Hematopoietic multipotent progenitor cell (in vitro differentiated cells): ENCODE measurements at places on chromosomes 2 and 18. TPM values are rescaled to one million over a fixed set of nuclear protein-coding genes. Genes with fewer than 3 reads are reported as not detected.

- no peak for DNase-seq
These were observed 80.7 kb upstream of the STON1 start for GRCh38 chr2:48449073-48449840.

GRCh38 chr2:238774980-238775509 is 72.8 kb upstream of the TWIST2 start:
- no peak for DNase-seq

GRCh38 chr2:111950236-111950635 is 51.8 kb downstream of the MERTK start:
- DNase-seq: no peak

GRCh38 chr18:80238651-80239260 is 8.6 kb downstream of the PARD6G start:
- DNase-seq: no peak

DNA sequence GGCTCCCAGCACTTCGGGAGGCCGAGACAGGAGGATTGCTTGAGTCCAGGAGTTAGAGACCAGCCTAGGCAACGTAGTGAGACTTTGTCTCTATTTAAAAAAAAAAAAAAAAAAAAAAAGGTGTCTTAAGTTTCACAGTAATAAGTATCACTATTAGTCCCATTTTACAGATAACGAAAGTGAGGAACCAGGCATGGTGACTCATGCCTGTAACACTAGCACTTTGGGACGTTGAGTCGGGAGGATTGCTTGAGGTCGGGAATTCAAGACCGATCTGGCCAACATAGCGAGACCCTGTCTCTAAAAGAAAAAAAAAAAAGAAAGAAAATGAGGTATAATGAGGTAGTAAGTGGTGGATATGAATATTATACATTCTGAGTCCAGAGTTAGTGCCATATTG is 2.5 kb downstream of the KCNJ13 start:
- no peak for DNase-seq

HK2 gene
- 13.5 TPM for total RNA-seq

- no peak for DNase-seq
These were observed 248.5 kb downstream of the TPGS2 start for GRCh38 chr18:36580266-36580665.

- no peak for DNase-seq
These were observed 20.8 kb downstream of the CRIM1 start for GRCh38 chr2:36376319-36376765.

DNA sequence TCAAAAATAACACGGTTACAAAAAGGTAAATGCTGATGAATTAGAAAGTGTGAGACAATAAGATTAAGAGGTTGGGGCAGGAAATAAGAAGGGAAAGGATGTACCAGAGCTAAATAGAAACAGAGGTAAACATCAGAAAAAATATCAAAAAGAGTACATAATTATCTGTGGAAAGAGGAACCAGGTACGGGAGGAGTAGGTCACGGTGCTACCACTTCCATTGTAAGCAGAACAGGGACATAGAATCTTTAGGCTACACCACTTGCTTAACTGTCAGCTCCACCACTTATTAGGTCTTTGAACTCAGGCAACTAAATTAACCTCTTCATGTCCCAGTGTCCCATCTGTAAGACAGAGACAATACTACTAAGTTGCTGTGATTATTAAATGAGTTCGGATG is 350.3 kb downstream of the LRATD1 start:
- no peak for DNase-seq

CLEC4F gene
- total RNA-seq: not detected

DNA sequence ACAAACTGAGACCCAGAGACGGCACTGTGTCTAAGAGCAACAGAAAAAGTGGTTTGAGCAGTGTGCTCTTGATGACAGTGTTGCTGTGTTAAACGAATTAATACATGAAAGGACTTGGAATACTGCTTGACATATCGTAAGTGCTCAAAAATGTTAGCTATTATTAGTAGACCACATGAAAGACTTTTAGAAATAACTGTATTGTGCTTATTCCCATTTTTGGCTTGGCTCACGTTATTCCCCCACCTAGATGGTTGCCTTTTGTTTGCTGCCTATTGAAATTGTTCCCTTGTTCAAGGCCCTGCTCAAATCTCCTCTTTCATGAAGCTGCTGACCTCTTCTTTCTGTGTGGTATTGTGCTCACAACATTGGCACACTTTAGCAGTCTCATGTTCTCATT is 27.8 kb upstream of the C2orf74 start:
- no peak for DNase-seq

FOXD4L1 gene
- 0.27 TPM for total RNA-seq

DNA sequence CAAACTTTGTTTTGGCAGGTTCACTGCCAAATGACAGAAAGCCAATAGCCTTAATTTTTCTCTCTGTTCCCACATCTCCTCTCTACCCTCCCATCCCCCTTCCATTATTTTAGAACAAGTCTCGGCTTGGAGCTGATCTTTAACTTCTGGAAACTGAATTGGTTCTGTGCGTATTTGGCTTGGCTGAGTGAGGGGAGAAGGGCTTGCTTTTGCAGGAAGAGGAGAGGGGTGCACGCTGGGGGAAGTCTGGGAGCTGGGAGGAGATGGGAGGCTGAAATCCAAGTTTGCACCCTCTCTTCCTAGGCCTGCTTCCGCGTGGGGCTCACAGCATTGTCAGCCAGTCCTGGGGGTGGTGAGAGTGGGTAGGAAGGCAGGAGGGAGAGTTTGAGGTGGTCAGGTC is 176.1 kb upstream of the SPRED2 start:
- no peak for DNase-seq

DNA sequence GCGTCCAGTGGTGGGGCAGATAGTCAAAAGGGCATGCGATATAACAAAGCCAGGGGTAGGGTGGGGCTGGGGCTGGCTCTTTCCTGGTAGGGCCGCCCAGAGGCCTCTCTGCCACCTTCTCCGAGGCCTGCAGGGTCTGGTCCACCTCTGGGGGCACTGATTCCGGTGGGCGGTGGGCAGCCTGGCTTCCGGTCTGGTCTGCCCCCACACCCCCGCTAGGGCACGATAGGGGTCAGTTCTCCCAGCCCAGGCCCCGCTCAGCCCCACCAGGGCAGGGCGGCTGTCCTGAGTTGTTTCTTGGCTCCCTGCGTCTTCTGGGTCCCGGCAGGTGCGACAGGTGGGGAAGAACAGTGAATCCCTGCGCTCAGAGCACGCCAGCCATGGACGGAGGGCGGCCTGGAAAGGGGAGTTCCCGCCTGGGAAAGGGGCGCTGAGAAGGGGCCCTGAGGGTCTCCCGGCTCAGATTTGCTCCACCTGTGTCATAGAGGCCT is 707 bp upstream of the ERFE start:
- DNase-seq: no peak

- DNase-seq: no peak
These were observed 142.3 kb upstream of the ITGA6 start for GRCh38 chr2:172285010-172285621.

GRCh38 chr2:235831755-235832154 is 336.4 kb downstream of the GBX2 start:
- no peak for DNase-seq

GRCh38 chr2:126241001-126241400 is 415.0 kb upstream of the GYPC start:
- no peak for DNase-seq

KLHL41 gene
- under 0.01 TPM for total RNA-seq

- no peak for DNase-seq
These were observed 97.0 kb upstream of the FN1 start for GRCh38 chr2:215532844-215533243.

UGT1A10 gene
- under 0.01 TPM for total RNA-seq

GRCh38 chr2:144237830-144238627 is 281.9 kb downstream of the ZEB2 start:
- DNase-seq: peak; percentile 22

ASB18 gene
- total RNA-seq: under 0.01 TPM

DNA sequence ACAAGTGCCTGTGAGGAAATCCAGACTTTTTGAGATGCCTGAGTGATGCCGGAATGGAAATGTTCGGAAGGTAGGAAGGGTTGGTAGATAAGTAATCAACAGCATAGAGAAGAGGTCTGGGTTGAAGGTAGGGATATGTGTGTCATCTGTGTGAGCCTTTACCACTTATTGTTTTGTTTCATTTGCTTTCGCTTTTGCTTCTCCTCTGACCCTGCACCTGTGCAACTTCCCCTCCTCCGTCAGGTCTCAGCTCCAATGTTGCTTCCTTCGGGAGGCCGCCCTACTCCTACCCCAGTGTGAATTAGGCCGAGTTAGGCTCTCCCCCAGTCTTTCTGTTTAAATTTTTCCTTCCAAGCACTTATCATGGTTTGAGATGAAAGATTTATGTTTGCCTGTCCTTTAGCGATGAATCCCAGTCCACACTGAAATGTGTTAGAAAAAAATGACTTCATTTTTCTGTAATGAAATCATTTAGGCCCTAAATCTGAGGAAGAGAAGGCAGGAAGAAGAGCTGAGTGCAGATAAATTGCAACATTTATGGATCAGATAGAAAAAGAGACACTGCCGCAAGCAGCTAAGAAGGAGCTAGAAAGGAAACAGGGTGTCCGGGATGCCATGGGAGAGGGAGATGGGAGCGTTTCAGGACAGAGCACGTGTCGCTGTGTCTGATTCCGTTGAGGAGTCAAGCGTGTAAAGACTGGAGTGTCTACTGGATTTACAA is 139.6 kb upstream of the PELI1 start:
- no peak for DNase-seq

SIX2 gene
- not detected for total RNA-seq

DNA sequence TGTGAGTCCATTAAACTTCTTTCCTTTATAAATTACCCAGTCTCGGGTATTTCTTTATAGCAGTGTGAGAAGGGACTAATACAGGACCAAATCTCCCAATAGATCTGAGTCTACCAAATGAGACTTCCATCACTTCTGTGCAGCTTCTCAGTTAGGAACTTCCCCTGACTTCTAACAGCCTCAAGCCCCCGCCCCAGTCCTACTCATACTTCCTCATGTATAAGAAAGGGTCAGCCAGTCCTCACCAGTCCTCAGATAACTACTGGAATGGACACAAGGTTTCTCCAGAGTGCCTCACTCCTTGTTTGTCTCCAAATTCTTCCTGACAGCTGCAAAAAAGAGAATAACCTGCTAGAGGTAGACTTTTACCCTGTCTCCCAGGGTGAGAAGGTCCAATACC is 19.5 kb downstream of the TTC32 start:
- DNase-seq: no peak

ACTG2 gene
- total RNA-seq: not detected

KLF11 gene
- 13.5 TPM for total RNA-seq

CLK1 gene
- total RNA-seq: 84.8 TPM

PDE1A gene
- total RNA-seq: 0.27 TPM

GRCh38 chr2:229387866-229388265 is 116.8 kb upstream of the PID1 start:
- DNase-seq: no peak

- DNase-seq: no peak
These were observed 29.0 kb downstream of the LAMA3 start for GRCh38 chr18:23718243-23718720.

GRCh38 chr18:50277942-50278341 is 3.4 kb downstream of the MBD1 start:
- DNase-seq: no peak
